ENCODE measurements at places on chromosomes 1 and 21.

GRCh38 chr1:101967871-101968270 is 28.9 kb downstream of the OLFM3 start:
- no peak for DNase-seq

DNA sequence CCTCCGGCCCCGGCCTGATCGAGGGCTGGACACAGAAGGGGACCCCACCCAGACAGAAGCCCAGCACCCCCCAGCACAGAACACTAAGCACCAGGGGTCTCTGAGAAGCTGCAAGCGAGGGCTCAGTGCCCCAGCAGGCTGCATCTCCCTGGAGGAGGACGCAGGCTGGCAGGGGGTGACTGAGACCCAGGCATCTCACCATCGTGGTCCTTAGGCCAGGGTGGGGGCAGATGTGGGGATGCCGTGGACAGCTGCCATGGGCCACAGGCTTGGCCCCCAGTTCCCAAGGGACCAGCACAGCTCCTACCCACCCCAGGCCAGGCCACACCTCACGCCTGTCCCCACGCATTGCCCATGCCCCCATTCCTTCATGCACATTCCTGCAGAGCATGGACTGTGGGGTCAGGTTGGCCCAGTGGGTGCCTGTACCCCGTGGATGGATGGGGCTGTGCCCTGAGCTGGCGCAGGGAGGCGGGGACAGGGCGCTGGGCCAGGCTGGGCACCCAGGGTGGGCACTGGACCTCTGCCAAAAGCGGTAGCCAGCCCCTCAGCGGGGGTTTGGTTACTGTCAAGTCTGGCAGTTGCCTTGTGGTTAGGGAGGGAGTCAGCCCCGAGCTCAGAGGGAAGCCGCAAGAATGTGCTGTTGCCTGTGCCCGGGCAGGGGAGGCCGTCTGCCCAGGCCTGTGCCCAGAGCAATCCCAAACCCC is 61.5 kb downstream of the ARHGEF16 start:
- no peak for DNase-seq

- DNase-seq = no peak
Observed at GRCh38 chr1:68142036-68142435, 90.3 kb downstream of the WLS start.

DNA sequence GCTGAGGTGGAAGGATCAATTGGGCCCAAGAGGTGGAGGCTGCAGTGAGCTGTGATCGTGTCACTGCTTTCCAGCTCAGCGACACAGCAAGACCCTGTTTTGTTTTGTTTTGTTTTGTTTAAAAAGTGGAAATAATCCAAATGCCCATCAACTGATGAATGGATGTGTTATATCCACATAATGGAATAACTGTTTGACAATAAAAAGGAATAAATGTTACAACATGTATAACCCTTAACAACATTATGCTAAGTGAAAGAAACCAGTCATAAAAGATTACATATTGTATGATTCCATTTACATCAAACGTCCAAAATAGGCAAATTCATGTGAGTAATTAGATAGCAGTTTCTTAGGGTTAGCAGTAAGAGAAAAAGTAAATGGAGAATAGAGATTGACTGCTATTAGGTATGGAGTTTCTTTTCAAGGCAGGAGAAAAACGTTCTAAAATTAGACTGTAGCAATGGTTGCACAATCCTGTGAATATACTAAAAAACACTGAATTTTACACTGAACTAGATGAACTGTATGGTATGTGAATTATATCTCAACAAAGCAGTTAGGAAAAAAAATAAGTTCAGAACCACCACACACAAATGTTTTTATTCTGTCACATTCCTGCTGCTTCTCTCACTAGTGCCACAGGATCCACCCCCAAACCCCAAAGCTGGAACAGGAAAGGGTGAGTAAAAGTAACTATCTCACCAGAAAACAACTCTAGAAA is 15.7 kb downstream of the FOXJ3 start:
- DNase-seq = peak; percentile 82

DNA sequence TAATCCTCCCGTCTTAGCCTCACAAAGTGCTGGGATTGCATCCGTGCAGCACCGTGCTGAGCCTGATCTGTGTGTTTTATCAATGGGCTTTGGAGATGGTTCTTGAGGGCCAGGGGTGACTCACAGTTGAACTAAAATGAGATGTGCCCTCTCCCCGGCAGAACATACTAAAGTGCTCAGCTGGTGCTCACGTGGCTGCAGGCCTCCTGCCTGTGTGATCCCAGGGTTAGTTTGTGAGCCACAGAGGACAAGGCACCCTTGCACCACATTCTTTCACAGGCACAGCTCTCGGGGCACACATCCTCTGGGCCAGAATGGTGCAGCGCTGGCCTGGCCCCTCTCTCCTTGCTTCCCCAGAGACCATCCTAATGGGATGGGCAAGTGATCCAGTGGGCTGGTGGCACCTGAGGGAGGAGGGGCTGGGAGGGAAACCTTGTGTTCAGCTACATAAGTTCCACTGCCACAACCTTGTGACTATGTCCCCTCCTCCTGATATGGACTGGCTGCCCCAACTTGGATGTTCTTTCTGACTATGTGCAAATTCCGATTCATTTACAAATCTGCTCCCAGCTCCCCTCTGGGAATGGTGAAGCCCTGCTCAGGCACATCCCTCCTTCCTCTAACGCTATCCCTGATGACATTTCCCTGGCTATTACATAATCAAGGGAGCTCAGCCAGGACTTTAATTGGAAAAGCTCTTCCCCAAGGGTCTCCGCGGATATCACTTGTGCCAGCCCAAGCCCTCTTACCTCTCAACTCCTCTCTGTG is 197.0 kb upstream of the EDN2 start:
- peak; percentile 33 for DNase-seq
